ENCODE measurements at places on chromosomes 13 and 19.

DNA sequence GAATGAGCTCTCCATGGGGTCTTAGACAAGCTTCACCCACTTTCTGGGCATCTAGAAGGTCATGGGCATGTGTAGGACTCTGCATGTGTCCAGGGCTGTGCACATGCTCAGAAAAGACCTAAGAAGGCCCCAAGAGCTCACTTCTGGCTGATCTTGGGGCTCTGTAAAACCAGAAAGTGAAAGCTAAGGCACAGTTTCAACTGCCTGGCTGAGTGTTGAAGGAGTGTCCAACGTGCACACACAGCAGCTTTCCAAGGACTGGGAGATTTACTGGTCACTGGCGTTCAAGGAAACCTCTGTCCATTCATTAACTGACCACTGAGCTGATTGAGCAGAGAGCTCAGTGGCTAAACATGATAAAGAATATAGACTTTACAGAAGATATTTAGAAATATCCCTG lies 137.9 kb downstream of the KATNAL1 start:
- no peak for DNase-seq

GRCh38 chr19:13154911-13155471 lies 4.8 kb downstream of the IER2 start:
- DNase-seq = no peak

GRCh38 chr13:64480672-64481071 lies 2749.5 kb downstream of the PCDH9 start:
- no peak for DNase-seq

DNA sequence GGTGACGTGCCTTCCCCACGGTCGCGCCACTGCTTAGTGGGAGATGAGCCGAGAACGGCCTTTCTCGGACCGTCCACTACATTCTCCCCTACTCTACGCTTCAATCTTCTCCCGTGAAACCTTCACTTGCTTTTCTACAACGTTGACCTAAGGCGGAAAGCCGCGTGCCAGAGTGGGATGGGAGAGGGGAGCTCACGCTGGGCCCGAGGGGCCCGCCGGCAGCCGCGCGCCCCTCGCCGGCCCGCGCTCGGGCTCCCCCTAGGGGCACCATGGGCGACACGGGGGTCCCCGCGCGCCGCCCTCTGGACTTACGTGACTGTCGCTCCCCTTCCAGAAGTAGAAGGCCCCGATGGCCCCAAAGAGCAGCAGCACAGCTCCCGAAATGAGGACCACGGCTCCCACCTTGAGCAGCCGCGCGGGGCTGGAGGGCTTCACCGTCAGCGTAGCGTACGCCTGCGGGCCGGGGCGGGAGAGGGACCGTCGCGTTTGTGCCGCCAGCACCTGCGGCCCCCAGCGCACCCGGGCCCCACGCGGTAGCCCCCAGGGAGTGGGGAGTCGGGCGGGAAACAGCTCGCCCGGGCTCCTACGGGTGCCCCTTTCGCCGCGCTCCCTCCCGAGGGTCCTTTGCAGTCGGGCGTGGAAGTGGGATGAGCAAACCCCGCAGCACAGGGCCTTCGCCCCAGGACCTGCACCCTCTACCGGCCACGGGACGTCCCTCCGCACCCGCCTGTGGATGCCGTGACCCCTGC lies 727 bp downstream of the CNMD start:
- DNase-seq = peak; percentile 16

DNA sequence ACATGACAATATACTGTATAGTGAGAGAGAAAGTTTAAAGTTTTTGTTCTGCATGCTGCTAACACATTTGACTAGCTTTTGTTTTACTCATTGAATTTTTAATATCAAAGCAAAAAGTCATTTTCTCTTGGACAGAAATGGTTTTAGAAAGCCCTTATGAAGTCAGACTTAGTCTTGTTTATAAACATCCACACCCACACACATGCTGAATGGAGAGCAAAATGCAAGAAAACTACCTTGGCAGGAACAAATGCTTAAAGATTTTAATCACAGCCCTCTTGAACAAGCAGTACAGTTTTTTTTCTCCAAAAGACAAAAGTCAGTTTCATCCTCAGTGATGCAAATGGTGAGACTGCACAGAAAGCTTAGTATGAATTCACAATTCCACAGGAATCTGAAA lies 25.0 kb downstream of the HSPH1 start:
- no peak for DNase-seq

DNA sequence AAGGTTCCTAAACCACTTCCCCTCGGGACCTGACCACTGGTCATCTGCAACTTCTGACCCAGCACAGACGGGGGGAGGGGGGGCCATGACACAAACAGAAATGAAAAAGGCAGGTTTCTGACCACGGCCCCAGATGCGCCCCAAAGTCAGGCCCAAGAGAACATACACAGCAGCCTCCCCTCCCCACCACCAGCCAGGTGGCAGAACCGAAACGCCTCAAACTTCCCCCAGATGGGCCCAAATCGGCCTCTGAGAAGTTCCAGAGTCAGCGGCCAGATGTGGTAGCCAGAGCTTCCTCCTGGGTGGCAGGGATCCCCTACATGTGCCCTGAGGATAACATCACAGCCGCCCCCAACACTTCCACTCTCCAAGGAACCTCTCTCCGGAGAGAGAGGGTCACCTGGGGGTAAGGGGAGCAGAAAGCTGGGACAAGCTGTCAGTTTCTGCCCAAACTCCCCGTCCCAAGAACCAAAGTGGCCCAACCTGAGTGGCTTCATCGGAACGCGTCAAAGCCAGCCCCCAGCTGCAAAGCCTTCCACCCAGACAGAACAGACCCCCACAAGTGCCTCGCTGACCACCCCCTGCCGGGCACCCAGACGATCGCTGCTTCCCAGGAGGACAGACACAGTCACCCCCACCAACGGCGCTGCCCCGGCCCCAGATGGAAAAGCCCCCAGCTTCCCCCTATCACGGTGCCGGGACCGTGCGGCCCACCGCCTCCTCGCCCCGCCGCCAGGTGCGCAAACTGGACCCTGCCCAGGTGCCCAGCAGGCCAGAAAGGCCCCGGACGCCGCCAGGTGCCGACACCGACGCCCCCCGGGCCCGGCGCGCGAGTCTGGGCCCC lies 800 bp downstream of the ELL start:
- DNase-seq = no peak

DNA sequence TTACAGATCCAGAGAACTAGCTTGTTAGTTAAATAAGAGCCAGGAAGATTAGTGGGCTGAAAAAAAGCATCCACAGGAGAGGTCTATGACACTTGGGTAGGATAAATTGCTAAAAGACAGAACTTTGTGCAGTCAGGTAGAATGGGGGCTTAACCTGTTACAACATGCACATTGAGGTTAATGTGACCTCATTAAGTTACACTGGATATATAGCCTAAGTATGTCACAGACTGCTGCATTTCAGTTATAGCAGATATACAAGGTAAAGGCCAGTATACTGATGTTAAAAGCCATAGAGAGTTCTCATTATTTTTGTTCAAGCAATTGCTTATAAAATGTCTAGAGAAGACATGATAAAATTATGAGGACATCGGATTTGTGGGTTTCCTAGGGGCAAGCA lies 1179.9 kb upstream of the PCDH9 start:
- DNase-seq = no peak

DNA sequence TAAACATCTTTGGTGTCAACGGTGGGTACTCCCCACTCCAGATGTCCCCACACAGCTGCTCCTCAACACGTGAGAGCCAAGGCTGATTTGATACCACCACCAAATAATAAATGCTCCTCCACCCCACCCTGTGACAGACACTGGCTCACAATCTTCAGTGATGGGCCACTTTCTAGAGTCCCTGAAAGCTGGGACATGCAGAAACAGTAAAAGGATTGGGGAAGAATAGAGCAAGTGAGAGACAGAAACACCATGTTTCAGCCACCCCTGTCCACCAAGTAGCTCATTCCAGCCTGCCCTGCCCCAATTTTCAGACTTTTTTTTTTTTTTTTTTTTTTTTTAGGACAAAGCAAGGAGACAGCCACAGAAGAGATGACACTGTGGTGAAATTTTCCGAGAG lies 1.6 kb downstream of the SLC46A3 start:
- no peak for DNase-seq

DNA sequence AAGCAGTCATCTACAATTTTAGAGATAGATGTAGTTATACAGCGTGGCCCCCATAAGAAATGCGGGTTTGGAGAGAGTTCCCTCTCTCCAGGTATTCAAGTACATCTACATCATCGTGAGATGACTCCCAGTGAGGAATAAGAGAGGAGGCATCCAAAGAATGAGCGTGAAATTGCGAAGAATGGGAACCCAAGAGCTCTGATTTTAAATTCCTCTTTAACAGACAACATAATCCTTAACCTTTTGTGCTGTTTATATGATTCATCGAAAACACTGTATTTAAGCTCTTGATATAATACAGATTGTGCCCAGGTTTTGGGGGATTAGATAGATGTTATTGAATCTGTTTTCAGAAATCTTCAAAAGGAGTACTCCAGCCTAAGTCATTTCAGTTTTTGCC lies 161.5 kb downstream of the COG6 start:
- DNase-seq = no peak

DNA sequence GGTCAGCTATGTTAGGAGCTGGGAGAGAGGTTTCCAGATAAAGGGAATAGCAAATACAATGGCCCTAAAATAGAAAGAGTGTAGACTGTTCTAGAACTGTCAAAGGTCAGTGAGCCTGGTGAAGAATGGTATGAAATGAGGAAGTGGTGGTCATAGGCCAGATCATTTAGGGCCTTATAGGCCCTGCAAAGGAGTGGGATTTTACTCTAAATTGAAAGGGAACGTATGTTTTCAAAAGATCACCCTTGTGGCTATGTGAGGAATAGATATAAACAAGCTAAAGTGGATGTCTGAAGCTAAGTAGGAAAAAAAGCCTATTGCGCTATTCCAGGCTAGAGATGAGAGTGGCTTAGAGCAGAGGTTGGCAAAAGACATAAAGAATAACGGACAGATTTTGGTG lies 70.7 kb upstream of the TDRD3 start:
- DNase-seq = no peak

DNA sequence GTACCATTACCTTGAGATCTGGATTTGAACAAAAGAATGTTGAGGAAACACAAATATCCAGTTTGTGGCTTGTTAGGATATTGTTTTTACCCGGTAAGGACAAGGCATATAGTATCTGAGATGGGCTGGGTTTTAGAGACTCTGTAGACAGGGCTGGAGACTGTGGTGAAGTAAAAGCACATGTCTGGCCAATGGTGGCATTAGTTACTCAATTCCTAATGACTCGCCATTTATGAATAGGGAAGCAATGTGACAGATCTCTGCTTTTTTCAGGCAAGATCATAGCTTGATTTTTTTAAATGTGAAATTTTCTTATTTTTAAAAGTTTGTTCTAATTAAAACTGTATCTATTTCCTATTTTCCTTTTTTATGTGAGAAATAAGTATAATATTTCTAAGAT lies 371.1 kb upstream of the SPRY2 start:
- no peak for DNase-seq

DNA sequence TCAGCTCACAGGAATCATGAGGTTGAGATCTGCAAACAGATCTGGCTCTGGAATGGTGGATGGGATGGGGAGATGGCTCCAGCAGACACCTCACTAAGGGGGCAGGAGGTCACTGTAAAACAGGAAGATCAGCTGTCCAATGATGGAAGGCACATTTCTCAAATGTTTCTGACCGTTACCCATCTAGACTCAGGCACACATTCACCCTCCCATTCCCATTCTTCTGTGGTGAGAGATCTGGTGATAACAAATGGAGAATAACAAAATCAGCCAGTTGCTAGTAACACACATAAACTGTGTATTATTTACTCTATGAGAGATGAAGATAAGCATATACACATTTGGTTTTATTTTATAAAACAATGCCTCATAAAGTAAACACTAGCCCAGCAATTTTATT lies 235.9 kb downstream of the TSHZ3 start:
- DNase-seq = no peak

GRCh38 chr19:44059229-44059628 lies 7.4 kb downstream of the ZNF223 start:
- no peak for DNase-seq

DNA sequence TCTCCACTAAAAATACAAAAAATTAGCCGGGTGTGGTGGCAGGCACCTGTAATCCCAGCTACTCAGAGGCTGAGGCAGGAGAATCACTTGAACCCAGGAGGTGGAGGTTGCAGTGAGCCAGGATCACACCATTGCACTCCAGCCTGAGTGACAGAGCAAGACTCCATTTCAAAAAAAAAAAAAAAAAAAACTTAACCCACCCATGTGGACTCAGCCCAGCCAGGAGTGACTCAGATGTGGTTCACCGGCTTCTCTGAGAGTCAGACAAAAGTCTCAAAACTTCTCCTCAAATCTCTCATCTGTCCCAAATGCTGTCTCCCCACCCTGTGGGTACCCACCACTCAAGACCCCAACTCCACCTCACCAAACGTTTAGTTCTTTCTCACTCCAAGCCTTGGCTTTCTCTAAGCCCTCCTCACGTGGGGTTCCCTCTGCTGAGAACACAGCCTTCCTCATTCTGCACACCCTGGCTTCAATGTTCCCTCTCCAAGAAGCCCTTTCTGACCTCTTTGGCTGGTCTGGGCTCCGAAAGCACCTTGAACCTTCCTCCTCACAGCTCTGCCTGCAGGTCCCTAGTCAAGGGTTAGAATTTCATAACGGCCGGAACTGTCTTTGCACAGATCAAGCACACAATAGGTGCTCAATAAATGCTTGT lies 11.1 kb upstream of the RAB3A start:
- no peak for DNase-seq

GRCh38 chr13:26280295-26280694 lies 26.4 kb downstream of the CDK8 start:
- DNase-seq = no peak

DNA sequence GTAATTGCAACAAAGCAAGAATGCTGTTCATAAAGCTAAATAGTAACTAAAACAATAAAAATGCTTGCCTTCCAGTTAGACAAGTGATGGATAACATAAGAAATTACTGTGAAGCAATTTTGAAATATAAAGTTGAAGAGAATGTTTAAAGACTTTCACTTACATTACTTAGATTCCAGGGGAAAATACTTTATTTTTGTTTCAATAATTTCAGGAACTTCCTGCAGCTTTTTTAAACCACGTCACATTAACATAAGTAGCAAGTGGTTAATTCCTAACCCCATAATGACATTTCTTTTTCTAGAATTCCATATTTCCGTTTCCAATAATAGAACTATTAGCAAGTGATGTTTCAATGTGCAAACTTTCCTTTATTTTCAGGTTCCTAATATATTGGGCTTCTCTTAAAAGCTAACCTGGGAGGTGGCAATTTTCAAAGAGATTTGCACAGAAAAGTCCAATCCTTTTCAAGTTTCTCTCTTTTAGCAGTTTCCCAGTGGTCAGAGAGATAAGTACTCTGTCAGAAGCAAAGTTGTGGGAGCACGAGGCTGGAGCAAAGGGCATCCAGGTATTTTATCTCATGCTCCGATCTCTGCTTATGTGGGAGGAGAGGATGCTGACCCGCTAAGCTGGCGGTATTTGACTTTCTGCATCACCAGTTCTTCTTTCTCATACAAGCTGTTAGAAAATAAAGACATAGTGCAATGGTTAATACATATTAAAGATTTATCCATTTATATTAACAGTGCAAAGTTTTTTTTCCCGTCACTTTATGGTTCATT lies 1025.3 kb downstream of the EFNB2 start:
- no peak for DNase-seq
